HT-29 (cell line): ENCODE measurements at places on chromosomes 2 and 18. TPM values are rescaled to one million over a fixed set of nuclear protein-coding genes. Genes with fewer than 3 reads are reported as not detected.
A peak's percentile ranks its signal among the peaks of the same experiment; 100 is the strongest.

GRCh38 chr2:152650768-152651371 is 66.4 kb downstream of the PRPF40A start:
- no peak for DNase-seq

DNA sequence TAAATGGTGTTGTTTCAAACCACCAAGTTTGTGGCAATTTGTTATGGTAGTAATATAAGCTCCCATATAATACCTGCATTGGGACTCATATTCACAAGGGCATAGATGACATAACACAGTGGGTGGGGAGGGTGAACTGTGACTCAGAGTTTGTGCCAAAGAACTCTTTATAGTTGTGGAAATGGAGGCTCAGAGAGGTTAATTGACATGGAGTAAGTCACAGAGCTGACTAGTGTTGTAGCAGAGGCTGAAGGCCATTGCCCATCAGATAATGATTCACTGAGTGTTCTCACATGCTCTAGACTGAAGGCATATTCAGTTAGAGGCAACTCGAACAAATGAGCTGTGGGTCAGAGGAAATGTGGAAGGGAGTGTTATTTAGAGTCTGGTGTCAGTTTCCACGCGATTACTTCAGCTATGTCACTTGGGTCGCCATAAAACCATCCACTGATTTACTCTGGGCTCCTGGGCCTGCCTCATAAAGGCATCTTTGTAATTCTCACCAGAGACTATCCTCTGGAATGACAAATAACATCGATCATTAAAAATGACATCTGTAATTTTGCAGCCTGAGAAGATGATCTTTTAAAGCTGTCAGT is 264.7 kb downstream of the CCDC85A start:
- peak; percentile 26 for DNase-seq

The CAPN14 gene
- not detected in 2 replicates for total RNA-seq

The CTAGE1 gene
- not detected in 2 replicates for total RNA-seq

DNA sequence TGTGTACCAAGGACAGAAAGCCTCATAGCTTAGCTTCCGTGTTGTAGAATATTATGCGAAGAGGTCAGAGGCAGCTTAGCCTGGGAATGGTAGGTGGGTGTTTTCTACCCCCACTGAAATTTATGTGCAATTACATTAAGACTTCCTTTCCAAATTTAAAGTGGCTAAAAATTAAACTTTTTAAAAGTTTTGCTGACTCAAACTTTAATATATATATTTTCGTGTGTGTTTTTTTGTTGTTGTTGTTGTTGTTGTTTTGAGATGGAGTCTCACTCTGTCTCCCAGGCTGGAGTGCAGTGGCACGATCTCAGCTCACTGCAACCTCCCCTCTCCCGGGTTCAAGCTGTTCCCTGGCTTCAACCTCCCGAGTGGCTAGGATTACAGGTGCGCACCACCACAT is 4.3 kb upstream of the RAB1A start:
- no peak for DNase-seq

GRCh38 chr2:17057109-17058017 is 391.7 kb upstream of the CYRIA start:
- DNase-seq = no peak

- no peak for DNase-seq
Observed at GRCh38 chr2:122703676-122704075, 948.2 kb downstream of the TSN start.

The DCDC2C gene
- not detected in 2 replicates for total RNA-seq

The TFCP2L1 gene
- total RNA-seq = 0.03 and 0.05 TPM in 2 replicates
